HT1080 (cell line): ENCODE measurements at places on chromosomes 4 and X. TPM values are rescaled to one million over a fixed set of nuclear protein-coding genes. Genes with fewer than 3 reads are reported as not detected.

GRCh38 chr4:90061881-90062280 is 65.3 kb upstream of the CCSER1 start:
- DNase-seq: no peak

DNA sequence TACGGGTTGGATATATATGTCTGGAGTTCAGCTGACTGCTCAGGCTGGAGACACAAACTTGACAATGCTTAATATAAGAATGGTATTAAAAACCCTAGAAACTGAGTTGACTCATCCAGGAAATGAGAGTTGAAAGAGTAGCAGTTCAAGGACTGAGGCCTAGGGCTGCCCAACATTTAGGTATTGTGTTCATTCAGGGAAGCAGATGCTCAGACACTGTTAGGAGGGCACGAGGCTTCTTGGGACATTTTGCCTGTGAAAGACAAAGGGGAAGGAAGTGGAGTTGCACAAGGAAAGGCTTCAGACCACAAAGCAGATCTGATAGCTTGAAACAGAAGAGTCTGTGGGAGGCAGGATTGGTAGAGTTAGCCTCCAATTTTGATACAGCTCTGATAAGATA is 52.0 kb upstream of the HS3ST1 start:
- DNase-seq: peak; percentile 83

DNA sequence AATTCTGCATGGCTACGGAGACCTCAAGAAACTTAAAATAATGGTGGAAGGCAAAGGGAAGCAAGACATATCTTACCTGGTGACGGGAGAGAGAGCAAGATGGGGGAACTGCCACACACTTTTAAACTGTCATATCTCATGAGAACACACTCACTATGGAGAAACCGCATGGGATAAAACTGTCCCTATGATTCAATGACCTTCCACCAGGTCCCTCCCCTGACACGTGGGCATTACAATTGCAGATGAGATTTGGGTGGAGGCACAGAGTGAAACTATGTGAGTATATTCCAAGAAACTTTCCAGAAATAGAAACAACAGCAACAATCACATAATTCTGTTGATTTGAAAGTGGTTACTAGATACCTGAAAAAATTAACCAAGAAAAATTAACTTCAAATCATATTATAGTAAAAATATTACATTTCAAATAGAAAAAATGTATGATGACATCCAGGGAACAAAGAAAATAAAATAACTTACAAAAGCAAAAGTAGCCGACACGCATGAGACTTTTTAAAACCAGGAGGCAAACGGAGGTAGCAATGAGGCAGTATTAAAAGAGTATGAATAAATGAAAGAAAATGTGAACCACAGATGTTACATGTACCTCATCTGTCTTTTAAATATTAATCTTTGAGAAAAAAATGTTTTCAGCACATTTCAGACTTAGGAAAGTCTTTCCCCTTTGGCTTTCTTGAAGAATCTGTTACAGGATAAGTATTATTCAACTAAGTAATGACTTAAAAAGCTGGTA is 879.5 kb downstream of the TECRL start:
- DNase-seq: no peak

GRCh38 chrX:33741807-33742206 is 390.3 kb downstream of the FAM47A start:
- peak; percentile 13 for DNase-seq

GRCh38 chrX:70042399-70043371 is 7.1 kb downstream of the AWAT2 start:
- DNase-seq: peak; percentile 43

- no peak for DNase-seq
Measured at GRCh38 chrX:154484255-154485149, 1.9 kb downstream of the UBL4A start.

DNA sequence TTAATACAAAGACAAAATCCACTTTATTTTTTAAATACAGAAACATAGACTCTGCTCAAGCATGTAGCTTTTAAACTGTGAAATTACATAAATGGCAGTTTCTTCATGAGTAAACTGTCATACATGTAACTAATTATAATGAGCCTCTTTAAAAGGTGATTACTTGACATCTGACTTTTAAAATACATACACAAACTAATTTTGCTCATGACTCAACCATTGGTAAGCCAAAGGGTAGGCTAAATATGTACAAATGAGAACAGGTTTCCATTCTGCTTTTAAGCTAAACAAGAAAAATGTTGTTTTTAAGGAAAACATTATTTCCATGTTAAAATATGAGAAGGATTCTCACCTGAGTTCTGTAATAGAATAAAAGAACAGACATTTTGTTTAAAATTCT is 27.9 kb downstream of the CAMK2D start:
- no peak for DNase-seq

- DNase-seq: no peak
Measured at GRCh38 chr4:88982757-88983156, 74.2 kb downstream of the FAM13A start.

DNA sequence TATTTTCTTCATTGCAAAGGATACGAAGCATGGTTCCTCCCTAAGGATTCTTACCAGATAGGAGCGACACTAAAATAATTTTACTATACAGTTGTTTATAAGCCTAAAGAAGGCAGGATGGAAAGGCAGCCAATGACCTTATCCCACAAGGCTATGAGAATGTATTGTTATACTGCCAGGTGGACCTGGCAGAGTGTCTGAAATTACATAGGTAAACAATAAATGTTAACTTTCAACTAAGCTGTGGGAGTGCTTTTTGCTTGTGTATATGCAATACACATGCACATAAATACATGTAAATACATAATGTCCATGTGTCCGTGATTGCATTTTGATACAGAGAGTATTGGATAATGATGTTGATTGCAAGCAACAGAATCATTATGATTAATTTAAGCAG is 850.6 kb downstream of the CENPC start:
- DNase-seq: no peak

The CFAP299 gene
- 0.68 TPM in 1 of 2 replicates, not detected in the other for total RNA-seq

The PNCK gene
- total RNA-seq: not detected in 2 replicates

DNA sequence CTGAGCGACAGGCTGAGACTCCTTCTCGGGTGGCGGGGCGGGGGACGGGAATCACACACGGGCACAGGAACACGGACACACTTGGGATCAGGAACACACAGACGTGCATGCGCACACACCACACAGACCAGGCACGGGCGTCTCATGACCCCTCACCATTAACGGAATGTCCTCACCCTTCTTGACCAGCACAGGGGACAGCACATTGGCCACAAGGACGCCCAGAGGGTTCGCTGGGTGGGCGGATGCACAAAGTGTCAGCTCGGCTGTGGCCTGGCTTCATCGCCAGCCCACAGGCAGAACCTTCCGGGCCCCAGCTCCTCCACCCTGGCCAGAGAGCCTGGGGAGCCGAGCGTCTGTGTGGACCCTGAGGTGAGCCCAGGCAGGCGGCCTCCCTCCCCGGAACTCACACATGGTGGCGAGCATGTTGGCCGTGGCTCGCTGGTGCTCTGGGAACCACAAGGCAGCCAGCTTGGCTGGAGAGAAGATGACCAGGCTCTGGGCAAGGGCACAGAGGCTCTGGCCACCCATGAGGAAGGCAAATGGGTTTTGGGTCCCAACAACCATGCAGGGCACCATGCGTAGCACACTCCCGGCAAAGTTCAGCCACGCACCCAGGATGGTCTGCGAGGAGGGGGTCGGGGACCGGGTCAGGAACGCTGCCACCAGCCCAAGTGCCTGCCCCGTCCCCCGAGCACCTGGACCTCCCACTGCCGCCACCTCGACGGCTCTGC is 3.1 kb downstream of the SLC49A3 start:
- no peak for DNase-seq

DNA sequence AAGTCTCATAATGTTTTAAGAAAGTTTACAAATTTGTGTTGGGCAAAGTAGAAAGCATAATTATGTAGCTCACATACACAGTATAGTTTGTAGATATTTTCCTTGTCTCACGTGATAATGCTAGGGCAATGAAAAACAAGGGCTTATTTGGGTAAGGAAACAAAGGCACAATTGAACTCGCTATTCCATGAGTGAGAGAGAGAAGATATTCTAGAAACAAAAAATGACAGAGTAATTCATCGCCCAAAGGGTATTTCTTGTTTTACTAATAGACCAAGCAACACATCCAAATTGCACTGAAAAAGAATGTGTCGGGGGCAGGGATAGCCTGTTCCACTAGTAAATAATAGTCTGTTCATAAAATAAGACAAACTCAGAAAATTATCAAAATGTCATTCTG is 3.6 kb upstream of the ASB11 start:
- no peak for DNase-seq

The CXorf49 gene
- total RNA-seq: not detected in 2 replicates

DNA sequence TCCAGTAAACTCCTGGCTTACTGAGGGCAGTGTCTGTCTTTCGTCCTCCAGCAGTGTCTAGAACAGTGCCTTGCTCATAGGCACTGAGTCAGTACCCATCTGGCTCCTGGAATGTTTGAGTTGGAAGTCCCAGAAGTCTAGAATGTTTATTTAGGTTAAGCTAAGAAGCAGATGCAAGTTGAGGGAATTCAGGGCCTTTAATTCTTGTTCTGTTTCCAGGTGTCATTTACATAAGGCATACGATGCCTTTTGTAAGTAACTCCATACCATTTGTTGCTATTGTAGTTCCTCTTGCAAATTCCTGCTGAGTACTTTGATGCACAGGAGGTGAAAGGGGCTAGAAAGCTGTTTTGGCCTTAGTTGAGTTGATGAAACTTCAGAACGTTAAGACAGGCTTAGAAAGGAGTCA is 22.2 kb downstream of the ARHGAP10 start:
- peak; percentile 63 for DNase-seq

DNA sequence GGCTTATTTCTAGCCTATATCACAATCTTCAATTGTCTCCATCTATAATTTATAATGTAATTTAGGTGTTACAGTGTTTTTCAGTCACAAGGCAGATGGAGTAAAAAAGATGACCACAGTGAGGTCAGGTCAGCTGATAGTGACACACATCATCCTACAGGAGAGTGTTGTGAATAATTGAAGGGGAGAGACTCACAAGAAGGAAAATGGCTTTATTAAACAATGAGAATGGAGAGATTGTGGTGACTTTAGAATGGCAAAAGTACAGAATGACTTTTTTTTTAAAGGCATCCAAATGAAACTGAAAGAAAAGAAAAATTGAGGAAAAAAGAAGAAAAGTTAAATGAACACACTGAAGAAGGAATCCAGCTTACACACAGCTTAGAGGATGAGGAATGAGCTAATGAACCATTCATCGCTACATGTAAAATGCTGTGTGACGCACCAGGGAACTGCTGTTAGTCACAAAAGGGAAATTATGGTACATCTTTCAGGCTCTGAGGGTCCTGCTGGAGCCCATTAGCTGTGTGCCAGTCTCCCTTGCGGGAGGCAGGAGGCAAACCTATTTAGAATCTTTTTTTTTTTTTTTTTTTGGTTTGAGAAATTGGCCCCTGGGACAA is 56.6 kb downstream of the SPRY1 start:
- DNase-seq: peak; percentile 34

DNA sequence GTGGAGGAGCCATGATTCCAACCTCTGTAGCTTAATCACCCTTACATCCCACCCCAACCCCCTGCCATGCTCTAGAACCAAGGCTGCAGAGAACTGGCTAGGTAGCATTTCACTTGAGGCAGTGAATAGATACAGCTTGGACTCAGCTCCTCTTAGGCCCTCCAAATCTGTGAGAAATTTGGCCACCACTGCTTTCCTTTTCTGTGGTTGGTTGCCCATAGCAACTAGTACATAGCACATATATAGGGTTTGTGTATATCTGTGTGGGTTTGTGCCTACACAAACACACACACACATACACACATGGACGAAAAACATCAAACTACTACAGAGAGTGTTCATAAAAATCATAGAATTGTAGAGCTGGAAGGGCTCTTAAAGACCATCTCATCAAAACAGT is 52.0 kb upstream of the CCDC160 start:
- DNase-seq: no peak

DNA sequence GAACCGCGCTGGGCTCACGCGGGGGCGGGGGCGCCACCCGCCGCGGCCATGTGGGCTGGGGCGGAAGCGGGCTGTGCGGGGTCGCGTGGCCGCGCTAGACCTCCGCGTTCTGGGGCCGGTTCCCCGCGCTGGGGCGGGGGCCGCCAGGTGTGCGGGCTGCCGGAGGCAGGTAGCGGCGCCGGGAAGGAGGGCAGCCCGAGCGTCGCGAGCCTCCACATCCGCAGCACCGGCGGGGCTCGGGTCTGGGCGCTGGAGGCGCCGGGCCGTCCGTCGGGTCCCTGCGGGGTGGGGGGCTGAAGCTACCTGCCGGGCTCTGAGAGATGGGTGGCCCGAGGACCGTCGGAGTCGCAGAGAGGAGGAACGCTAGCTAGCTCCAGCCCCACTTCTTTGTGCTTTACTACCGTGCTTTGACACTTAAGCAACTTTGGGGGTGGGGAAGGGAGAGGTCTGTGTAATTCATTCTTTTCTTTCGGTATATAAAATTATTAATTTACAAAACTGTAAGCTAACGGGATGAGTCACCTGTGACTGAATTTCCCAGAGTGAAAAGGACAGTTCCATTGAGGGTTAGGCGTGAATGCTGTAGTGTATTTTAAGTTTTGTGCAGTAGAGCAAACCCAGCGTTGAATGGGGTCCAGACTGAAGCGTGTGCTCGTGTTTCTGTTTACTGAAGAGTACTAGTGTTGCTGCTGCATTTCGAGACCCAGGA is 689 bp downstream of the METAP1 start:
- peak; percentile 42 for DNase-seq

GRCh38 chrX:71669492-71669891 is 2.1 kb downstream of the LOC101059915 start:
- DNase-seq: no peak

The ZAR1 gene
- total RNA-seq: not detected in 2 replicates

The SORCS2 gene
- total RNA-seq: 1.6 and 5.4 TPM in 2 replicates

The BEX2 gene
- 2.0 and 2.9 TPM in 2 replicates for total RNA-seq

DNA sequence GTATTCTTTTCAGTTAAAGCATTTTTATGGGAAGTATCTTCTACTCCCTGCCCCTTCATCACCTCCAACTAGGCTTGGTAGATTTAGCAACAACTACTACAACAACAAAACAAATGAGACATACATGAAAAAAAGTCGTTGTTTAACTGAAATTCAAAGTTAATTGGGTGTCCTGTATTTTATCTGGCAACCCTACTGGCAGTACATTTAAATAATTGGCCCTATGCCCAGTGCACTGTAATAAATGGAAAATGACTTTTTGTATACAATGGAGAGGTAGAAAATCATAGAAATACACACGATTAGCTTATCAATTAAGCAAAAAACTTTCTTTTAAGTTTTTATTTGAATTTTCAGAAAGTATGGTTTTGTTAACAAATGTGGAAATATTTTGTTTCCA is 21.4 kb upstream of the CLGN start:
- no peak for DNase-seq

The USP26 gene
- total RNA-seq: 19.4 and 20.9 TPM in 2 replicates

The HPSE gene
- 4.0 and 6.0 TPM in 2 replicates for total RNA-seq

GRCh38 chrX:129323115-129323514 is 200.2 kb downstream of the SMARCA1 start:
- peak; percentile 2 for DNase-seq
